ENCODE measurements at places on chromosomes 5 and 9.

GRCh38 chr9:136355616-136356557 is 7.7 kb downstream of the DNLZ start:
- no peak for DNase-seq

DNA sequence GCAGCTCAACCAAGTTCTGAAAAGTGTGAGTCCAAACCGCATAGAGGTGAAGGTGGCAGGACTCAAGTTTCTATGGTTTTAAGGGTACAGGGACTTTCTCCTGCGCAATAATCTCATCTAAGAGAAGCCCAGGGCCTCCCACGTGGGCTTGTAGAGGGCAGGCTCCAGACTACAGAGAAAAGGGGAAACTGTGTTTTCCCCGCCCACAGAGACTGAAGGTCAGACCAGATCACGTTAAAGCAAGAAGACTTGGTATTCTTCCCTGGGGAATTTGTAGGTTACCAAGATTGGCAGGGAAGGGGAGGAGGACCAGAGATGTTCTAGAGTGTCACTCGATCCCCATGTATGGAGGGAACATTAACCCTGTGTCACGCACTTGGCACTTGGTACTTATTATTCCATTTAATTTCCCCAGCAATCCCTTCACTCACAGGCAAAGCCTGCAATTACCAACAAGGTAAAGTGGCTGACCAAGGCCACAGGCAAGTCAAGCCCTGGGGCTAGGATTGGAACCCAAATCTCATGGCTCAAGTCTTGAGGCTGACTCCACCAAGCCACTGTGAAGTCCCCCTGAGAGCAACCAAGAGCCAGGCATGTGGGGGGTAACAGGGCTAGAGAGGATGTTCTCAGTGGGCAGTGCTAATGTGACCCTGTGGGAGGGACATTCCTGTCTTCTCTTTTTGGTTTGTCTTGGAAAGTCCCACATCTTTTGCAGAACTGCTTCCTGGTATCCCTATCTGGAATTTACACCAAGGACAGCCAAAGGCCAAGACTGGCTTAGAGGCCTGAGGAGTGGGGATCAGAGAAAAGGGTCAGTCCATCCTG is 18.3 kb upstream of the NEK6 start:
- DNase-seq, result peak; percentile 73

DNA sequence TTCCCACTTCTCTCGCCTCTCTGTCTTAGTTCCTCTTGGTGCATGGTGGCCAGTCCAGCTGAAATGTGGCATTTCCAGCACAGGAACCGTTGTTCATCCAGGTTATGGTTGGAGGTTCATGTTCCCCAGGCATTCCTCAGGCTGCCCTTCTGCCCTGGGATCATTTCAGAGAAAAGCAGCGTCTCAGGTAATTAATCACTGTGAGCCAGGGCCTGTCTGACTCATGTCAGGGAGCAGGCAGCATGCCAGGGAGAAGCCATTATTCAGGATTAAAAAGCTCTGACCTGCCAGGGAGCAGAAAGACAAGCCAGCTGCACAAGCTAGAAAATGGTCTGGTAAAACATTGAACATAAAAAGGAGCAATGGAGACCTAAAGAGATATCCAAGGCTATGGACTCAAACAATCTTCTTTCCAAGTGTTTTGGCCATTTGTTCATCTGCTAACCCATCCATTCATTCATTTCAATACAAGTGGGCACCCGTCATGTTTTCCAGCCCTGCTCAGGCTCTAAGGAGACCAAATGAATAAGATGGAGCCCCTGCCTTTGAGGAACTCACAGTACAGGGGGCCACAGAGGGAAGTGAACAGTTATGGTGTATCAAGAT is 241.4 kb downstream of the DRD1 start:
- DNase-seq, result no peak

DNA sequence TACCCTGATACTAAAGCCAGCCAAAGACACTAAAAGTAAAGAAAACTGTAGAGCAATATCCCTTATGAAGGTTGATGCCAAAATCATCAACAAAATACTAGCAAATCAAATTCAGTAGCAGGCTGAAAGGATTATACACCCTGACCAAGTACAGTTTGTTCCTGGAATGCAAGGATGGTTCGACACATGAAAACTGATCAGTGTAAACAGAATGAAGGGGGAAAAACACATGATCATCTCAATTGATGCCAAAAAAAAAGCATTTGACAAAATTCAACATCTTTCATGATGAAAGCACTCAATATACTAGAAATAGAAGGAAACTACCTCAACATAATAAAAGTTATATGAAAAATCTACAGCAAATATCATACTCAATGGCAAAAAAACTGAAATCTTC is 43.5 kb upstream of the LRRC14B start:
- DNase-seq, result no peak

- no peak for DNase-seq
Measured at GRCh38 chr5:89849830-89850512, 559.6 kb downstream of the CETN3 start.

DNA sequence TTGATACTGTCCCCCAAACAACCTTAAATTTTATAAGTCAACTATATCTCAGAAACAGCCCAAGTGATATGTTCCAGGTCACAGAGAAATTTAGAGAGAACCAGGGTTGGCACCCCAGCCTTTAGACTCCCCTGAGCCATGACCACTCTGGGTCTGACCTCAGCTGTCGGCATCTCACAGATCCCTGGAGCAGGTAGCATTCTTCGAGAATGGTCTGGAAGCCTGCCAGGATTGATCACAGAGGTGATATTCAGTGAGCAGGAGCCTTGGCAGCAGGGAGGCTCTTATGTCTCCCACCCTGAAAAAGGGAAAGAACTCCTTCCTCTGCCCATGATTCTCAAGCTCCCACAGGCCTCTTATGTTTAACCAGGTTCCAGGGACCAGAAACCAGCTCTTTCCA is 58.2 kb downstream of the PLK2 start:
- DNase-seq, result no peak

DNA sequence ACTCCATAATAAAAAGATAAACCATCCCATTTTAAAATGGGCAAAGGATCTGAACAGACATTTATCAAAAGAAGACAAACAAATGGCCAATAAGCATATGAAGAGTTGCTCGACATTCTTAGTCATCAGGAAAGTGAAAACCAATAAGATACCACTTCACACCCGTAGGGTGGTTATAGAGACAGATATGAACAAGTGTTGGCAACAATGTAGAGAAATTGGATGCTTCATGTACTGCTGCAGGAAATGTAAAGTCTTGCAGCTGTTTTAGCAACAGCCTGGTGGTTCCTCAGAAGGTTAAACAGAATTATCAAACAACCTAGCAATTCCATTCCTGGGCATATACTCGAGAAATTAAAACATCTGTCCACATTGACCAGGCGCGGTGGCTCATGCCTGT is 42.5 kb downstream of the GTF3C4 start:
- DNase-seq, result no peak

DNA sequence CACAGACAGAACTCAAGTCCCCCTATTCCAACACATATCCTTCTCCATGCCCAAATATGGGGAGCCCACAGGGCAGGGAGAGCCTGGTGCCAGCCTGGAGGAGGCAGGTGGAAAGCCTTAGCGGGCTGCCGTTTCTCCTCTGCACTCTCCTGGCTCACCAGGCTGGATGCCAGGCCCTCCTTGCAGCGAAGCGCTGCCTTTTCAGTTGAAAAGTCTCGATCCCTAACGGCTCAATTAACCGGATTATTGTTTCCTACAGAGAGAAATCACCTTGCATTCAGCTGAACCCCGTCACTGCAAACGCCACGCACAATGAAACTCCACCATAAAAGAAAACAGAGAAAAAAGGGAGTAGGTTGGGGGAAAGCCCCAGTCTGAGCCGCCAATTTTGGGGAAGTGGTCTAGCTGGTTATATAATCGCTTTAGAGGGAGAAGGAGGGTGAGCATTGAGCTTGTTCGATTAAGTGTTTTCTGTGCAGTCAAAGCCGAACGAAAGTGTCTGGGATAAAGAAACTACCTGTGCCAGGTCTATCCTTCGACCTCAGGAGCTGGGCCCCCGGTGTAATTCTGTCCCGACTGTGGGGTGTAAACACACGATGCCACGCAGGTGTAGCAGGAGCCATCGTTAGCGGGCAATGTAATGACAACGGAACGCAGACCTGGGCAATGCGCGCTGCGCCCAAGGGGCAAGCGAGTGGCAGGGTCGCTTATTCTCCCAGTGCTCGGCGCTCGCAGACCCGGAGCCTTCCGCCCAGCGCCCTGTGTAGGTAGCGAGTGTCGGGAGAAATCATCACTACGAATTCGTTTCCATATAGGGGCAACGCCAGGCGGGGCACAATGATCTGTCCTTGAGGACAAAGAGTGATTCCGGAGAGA is 3.8 kb downstream of the BARHL1 start:
- DNase-seq, result no peak

- no peak for DNase-seq
Measured at GRCh38 chr5:103371046-103371607, 112.6 kb downstream of the MACIR start.

- DNase-seq, result no peak
Measured at GRCh38 chr5:11384441-11385250, 519.6 kb downstream of the CTNND2 start.

DNA sequence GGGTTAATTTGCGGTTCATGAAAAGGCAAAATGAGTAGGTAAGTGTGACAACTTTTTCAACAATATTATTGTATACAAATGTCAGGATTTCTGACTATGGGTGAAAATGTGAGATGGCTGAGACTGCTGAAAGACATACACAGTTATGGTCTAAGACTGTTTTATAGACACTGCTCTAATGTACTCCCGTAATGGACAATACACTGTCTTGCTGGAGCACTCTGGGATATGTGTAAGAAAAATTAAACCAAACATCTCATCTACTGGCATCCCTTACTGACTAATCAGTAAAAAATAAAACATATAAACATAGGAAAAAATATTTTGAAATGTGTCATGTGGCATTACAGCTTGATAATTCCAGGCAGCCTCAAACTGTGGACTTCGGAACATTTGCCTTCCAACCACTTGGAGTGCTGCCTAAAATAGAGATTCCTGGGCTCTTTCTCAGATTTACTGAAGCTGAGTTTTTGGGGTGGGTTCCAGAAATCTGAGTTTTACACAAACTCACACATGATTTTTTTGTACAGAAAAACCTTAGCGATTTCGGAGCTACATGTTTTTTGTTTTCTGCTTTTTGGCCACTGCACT is 233.9 kb upstream of the TBCA start:
- DNase-seq, result no peak

DNA sequence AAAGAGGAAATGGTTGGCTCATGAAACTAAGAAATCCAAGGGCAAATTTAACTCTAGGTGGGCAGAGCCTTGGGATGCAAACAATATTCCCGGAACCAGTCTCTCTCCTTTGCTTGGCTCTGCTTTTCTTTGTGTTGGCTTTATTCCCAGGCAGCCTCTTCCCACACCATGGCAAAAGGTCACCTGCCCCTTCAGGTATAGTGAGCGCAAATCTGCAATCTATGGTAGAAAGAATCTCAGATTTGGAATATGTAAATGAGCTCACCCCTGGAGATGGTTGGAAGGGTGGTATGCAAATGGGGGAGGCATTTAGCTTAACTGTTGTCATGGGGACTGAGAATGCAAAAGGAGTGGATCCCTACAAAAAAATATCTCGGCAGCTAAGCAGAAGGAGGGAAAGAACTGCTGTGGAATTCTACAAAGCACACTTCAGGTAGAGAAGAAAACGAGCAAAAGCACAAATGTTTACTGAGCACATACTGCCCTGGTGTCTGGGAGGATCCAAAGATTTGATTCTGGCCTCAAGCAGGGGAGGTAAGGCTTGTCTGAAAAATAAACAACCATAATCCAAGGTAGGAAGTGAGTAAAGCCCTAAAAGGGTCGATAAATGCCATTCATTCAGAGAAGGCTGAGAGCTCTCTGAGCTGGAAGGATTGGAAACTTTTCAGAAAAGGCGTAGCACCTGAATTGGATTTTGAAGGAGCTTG is 139.7 kb downstream of the TLE1 start:
- no peak for DNase-seq

DNA sequence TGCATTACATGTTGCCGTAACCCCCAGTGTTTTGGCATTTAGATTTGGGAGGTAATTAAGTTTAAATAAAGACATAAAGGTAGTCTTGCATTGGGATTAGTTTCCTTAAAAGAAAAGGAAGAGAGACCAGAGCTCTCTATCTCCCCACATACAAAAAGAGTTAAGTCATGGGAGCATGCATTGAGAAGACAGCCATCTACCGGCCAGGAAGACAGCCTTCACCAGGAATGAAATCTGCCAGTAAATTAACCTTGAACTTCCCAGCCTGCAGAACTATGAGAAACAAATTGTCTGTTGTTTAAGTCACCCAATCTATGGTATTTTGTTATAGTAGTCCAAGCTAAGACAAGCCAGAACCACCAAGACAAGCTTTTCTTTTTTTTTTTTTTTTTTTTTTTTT is 567.0 kb upstream of the CDH18 start:
- no peak for DNase-seq

DNA sequence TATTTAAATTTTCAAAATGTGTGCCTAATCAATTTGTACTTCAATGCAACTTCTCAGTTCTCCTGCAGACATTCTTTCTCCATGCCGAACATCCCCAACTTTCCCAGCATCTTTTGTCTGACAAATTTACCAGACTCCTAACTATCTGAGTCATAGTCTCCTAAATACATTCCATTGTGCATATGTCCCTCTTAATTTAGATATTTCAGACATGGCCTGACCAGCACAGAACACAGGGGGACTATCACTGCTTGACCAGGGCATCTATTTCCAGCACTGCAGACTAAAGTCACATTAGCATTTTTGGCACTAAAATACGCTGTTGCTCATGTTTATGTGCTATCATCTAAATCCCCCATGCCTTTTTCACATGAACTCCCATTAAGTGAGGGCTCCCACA is 71.9 kb downstream of the ITGA1 start:
- DNase-seq, result no peak

DNA sequence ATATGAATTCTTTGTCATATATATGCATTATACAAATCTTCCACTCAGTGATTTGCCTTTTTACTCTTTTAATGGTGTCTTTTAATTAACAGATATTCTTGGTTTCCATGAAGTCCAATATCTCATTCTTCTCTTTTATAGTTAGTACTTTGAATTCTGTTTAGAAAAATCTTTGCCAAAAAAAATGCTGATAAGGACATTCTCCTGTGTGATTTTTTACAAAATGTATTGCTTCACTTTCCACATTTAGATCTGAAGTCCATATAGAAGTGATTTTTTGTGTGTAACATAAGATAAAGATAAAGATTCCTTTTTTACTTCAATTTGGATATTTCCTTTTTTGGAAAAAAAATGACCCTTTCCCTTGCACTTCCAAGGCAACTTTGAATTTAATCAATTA is 50.3 kb downstream of the OTP start:
- DNase-seq, result no peak

DNA sequence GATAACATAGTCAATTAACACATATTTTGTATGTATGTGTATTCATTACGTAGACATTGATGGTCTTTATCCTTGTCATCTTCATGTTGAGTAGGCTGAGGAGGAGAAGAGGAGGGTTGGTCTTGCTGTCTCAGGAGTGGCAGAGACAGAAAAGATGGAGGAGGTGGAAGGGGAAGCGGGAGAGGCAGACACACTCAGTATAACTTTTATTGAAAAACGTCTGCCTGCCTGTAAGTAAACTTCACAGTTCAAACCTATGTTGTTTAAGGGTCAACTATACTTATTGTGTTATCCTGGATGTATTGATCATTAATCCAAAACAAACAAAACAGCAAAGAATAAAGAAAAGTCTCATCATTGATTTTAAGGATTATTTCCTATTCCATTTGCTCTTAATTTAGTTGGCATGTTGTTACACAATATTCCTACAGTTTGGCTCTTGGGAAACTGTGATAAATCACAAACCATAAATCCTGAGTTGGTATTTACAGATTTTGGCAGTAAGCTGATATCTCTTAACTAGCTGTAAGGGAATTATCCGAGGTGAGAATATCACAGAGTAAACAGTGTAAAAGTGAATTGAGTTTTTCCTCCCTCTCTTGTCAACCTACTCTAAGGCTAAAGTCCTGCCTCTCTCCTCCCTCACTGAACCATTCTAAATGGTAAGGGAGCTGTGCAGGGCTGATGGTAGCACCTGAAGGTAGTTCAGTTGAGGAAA is 487.2 kb downstream of the SPATA31D1 start:
- no peak for DNase-seq

All from GM10248 (cell line).